ENCODE measurements at places on chromosomes 1 and 21. TPM values are rescaled to one million over a fixed set of nuclear protein-coding genes. Genes with fewer than 3 reads are reported as not detected.

Gene PTPRF
- 241 TPM for total RNA-seq

Gene TCEA3
- total RNA-seq = 29.6 TPM

- DNase-seq = no peak
These were observed 74.6 kb downstream of the MAN1C1 start for GRCh38 chr1:25691211-25691610.

- peak; percentile 32 for DNase-seq
These were observed 45.9 kb downstream of the WDR4 start for GRCh38 chr21:42833439-42833815.

DNA sequence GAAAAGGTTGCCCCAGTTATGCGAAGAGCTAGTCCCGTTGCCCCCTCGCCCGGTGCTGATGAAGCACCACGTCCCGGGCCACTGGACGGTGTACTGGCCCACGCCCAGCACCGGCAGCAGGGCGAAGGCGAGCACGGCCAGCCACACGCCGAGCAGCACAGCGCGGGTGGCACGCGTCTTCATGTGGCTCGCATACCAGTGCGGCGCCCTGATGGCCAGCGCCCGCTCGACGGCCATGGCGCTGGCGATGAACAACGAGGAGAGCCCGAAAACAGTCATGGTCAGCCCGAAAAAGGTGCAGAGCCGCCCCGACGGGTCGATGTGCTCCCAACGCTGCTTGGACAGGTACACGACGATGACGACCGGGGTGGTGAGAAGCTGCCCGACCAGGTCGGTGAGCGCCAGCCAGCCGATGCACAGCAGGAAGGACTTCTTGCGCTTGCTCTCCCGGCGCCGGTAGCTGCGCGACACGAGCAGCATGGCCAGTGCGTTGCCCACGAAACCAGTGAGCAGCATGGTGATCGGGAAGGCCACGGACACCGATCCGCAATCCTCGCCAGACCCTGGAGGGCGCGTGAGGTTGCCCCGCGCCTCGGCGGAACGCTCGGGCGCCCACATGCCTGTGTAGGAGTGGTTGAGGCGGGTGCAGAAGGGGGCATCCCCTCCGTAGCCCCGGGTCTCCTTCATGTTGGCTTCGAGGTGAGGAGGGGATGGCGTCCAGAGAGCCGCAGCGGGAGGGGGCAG lies 553 bp downstream of the PTGER3 start:
- DNase-seq = no peak

Measured in liver (tissue), 10 donors.